Activated CD4-positive, alpha-beta T cell treated with anti-CD3 and anti-CD28 coated beads for 24 hours (primary cell): ENCODE measurements at places on chromosomes 6 and 20.

DNA sequence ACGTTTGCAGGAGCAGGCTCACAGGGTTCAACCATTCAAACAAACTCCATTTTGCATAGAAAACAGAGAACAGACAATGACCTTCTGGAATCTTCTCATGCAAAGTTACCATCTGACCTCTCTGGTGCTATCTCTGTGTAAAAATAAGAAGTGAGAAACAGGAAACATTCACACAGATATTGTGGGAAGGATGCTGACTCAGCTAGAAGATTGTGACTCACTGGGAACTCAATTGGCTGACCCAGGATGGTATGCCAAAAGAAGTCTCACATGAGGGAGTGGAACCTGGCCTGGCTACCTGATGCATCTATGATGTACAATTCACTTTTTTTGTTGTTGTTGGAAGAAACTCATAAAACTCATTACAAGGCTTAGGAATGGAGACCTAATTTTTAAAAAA lies 61.1 kb upstream of the TBX18 start:
- DNase-seq = no peak

DNA sequence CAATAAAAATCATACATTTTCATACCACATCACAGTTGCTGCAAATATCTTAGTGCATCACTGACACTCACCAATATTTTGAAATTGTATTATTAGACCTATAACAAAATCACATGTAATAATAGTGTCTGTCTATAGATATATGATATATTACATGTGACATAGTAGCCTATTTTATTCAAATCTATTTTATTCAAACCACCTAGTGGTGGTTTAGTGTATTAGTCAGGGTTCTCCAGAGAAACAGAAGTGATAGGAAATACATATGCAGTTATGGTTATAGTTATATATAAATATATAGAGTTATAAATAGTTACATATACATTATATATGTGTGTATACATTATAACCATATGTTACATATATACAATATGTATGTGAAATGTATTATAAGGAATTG lies 366.5 kb upstream of the ARID1B start:
- DNase-seq = no peak

DNA sequence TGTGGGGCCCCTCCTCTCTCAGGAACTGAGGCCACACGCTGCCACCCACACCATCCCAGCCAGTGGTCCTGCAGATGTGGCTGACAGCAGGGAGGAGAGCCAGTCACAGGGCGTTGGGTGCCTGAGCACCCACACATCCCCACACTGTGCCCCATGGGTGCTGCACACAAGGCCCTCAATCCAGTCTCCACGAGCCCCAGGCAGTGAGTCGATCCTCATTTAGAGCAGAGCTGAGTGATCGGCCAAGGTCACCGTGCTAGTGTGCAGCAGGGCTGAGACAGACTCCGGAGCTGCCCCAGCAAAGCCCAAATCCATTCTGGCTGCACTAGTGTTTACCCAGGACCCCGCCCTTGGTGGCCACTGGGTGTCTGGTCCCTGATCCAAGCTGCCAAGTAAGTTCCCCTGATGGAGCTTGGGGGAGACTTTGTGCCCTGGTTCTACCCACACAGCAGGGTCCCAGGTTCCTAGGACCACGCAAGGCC lies 9.0 kb downstream of the C20orf203 start:
- DNase-seq = no peak

DNA sequence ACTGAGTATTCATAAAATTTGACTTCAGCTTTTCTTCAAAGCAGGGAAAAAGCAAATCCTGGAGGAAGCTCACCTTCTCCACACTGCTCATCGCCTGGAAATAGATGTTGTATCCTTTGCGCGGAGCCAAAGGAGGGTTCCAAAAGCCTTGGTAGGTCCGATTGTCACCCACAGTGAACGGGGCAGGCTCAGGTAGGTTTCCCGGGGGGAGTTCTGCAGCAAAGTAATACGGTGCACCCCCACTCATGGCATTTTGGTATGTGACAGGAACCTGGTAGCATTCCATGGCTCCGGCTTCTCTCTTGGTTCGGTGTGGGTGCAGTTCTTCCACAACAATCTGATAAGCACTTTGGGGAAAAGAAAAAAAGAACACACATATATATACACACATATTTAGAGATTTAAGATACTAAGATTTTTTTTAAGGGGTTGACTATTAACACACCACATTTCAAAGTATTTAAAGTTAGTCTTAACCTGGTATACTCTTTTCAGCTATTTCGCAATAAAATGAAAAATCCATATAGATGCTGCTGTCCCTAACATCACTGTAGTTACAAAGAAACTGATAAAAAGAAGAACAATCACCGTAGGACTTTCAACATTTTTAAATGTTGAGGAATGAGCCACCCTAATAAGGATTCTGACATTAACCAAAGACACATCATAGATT lies 166.7 kb upstream of the THEMIS start:
- DNase-seq = no peak

DNA sequence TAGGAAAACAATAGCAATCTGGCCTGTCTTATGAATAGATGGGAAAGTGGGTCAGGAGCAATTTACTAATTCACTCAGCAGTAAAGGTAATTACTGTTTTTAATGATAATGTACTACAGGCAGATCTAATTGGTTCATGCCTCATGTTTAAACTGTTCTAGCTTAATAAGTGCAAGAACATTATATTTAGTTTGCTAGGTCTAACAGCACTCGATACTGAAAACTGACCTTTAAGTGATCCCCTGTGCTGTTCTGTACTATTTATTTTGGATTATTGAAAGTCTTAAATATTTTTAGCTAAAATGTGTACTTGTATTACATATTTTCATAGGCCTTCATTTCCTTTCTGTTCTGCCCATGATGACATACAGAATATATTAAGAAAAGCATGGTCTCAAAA lies 998.0 kb upstream of the GJE1 start:
- DNase-seq = no peak

- no peak for DNase-seq
Observed at GRCh38 chr6:106510090-106510970, 119.0 kb downstream of the RTN4IP1 start.

DNA sequence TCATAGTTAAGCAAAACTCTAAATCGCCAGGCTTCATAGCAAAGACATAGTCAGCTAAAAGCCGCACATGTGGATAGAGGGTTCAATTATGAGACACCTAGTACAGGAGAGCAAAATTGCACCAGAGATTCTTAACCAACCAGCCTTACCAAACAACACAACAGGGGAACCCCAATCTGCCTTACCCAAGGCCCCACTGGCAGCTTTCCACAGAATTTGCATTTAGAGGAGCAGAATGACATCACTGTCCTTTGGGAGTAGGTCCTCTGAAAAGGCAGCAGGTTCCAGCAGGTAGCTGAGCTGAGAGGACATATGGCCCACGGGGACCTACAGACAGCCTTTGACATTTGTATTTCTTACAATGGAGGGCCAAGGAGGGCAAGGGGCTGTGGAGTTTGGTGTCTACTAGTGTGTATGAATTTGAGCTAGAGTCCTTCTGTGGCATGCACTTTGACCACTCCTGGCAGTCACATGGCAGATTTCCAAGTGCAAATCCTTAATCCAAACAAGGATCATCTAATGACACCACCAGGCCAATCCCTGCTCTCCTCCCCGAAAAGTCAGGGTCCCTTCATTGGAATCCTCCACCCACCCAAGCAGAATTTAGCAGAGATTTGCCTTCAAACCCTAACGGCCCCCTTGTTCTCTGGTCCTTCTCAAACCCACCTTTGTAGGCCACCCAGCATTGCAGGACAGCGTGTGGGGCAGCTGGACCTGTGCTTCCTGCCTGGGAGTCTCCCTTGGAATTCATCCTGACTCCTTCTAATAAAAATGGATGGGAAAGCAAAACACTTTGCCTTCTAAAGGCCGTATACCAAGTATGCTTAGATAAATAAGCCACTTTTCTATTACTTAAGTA lies 171.2 kb upstream of the SUPT3H start:
- DNase-seq = no peak

GRCh38 chr6:33566182-33567084 lies 13.6 kb downstream of the BAK1 start:
- no peak for DNase-seq

GRCh38 chr6:133236932-133237331 lies 4.2 kb upstream of the EYA4 start:
- no peak for DNase-seq

DNA sequence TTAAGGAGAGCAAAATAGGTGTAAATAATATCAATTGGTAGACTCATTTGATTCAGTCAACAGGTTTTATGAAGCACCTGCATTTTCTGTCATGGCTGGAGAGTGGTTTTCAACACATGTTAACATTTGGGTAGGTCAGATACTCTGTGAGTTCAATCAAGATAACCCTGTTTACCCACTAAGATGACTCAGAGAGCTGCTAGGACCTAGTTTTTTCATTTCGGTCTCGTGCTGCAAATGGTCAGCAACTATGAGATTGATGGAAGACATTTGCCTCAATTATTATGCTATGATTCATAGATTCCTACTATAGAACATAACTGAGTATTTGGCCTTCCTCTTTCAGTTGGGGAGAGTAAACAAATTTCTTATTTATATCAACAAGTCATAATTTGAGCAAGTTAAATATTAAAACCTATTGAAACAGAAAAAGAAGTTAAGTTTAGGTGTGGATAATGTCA lies 391.4 kb upstream of the CITED2 start:
- no peak for DNase-seq

DNA sequence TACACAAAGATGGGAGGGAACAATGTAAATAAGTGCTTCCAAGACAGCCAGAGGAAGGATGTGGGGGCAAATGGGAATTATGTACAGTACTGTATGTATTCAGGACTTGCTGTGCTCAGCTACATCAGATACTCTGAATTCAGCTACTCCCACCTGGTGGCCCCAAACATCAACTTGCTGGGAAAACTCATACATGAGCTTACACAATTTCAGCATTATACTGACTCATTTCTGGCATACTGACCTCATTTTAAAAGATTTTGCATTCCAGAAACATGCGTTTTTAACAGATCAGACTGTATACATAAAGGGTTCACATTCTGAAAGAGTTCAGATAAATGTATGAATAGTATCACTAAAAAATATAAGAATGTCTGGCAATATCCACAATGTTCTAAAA lies 59.7 kb downstream of the GPX5 start:
- DNase-seq = no peak

- DNase-seq = no peak
Observed at GRCh38 chr6:18491308-18492045, 104.3 kb downstream of the RNF144B start.

- no peak for DNase-seq
Observed at GRCh38 chr20:61964675-61965605, 100.7 kb downstream of the TAF4 start.

GRCh38 chr20:63432577-63433325 lies 39.7 kb downstream of the KCNQ2 start:
- no peak for DNase-seq

- DNase-seq = no peak
Observed at GRCh38 chr6:141877275-141877983, 255.3 kb upstream of the GJE1 start.

GRCh38 chr6:109182578-109182977 lies 87.3 kb downstream of the CEP57L1 start:
- DNase-seq = no peak

DNA sequence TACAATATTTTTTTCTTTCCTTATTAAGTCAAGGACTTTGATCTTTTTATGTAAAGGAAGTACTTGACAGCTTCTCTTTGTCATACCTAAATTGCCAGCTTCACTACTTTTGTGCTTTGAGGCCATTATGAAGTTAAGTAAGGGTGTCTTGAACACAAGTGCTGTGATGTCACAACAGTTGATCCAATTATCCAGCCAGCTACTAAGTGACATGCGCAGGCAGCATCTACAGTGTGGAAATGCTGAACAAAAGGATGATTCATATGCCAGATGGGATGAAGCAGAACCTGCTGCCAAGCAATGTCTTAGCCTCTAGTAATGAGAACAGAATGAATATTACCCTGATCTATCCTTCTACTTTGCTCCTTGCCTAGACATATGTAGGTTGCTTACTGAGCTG lies 68.3 kb upstream of the TMEM244 start:
- DNase-seq = no peak

DNA sequence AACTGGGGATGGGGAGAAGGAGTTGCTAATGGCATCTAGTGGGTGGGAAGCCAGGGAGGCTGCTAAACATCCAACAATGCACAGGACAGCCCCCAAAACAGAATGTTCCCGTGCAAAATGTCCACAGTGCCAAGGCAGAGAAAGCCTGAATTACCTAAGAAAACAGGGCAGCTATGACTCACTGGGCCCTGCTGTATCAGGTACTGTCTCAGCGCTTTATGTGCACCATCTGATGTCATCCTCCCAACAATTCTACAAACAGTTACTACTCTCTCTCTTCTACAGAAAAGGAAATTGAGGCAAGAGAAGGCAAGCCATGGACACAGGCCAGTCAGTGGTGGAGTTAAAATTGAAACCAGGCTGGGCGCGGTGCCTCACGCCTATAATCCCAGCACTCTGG lies 3.1 kb downstream of the YTHDF1 start:
- no peak for DNase-seq

DNA sequence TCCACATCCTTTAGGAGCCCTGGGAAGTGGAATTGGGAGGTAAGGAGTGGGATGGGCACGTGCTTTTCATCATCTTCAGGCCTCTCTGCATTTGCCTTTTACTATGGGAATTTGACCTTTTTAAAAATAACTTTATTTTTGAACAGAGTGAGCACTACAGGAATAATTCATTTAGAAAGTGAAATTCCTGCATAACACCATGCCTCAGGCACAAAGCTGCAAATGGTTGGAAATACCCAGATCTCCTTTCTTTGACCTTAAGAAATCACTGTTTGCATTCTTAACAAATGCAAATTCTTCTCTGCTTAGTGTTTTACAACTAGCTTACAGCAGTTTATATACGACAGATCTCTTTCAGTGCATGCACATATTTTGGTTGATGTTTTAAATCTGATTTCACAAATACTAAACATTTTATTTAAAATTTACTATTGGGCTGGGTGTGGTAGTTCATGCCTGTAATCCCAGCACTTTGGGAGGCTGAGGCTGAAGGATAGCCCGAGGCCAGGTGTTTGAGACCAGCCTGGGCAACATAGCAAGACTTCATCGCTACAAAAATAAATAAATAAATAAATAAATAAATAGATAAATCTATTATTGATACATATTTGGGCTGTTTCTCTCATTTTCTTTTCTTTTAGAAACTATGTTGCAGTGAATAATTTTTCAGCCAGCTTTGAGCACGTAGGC lies 24.5 kb downstream of the CST8 start:
- no peak for DNase-seq

- no peak for DNase-seq
Observed at GRCh38 chr6:147738099-147738498, 229.6 kb downstream of the SAMD5 start.

- no peak for DNase-seq
Observed at GRCh38 chr6:139979021-139979725, 604.7 kb upstream of the CITED2 start.
